ENCODE measurements at places on chromosomes 11 and 22.

DNA sequence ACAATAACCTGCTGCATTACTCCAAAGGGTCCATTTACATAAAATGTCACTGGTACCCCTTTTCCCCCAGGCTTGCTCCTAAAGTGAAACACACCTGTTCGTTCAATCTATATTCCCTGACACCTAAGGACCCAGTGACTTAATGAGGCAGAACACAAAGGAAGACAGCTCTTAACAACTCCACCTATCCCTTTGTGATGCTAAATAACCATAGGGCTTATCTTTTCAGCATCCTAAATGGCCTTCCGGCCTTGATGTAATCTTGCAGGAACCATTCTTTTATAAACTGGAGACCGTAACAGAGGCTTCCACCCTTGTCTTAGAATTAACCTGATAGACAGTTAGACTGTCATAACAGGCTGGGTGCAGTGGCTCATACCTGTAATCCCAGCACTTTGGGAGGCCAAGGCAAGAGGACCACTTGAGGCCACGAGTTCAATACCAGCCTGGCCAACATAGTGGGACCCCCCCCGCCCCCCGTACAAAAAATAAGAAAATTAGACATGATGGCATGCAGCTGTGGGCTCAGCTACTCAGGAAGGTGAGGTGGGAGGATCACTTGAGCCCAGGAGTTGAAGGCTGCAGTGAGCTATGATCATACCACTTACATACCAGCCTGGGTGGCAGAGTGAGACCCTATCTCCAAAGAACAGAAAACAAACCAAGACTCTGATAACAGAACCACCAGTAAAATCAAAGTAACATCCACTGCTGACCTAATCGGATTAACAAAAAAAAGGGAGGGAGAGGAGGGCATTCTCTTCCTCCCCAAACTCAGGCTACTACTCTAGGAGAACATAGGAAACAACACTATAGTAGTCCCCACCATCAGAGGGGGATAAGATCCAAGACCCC, 5.1 kb downstream of the CHEK2 start:
- no peak for DNase-seq

GRCh38 chr22:41367680-41368542, 13.8 kb upstream of the TEF start:
- DNase-seq = no peak

- peak; percentile 61 for DNase-seq
Measured at GRCh38 chr11:96207459-96208449, 135.2 kb downstream of the MAML2 start.

GRCh38 chr11:7515447-7515886, 1.7 kb downstream of the PPFIBP2 start:
- DNase-seq = no peak

DNA sequence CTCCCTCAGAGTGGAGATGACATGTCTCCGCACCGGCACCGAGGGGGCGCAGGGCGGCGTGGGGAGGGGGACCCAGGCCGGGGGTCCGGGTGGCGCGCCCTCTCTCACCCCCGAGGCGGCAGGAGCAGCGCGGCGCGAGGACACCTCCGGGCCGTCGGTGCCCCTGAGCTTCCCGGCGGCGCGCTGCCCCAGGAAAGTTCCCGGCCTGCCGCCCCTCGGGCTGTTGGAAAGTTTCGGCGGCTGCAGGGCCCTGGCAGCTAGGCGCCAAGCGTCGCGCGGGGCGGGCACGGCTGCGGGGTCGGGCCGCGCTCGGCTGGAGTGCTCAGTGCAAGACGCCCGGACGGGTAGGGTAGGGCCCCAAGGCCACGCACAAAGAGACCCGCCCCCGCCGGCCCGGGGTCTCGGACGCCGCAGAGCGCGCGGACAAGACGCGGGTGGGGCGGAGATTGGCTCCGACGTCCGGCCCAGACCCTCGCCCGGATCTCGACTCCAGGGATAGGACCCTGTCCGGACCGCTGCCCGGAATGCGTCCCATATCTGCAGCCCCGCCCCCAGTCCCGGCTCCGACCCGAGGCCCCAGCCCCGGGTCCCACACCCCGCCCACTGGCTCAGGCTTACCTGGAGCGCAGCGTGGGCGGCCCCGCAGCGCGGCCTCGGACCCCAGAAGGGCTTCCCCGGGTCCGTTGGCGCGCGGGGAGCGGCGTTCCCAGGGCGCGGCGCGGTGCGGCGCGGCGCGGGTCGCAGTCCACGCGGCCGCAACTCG, 471 bp downstream of the ARVCF start:
- DNase-seq = no peak

- no peak for DNase-seq
Measured at GRCh38 chr11:4863876-4864275, 14.9 kb upstream of the OR51S1 start.

DNA sequence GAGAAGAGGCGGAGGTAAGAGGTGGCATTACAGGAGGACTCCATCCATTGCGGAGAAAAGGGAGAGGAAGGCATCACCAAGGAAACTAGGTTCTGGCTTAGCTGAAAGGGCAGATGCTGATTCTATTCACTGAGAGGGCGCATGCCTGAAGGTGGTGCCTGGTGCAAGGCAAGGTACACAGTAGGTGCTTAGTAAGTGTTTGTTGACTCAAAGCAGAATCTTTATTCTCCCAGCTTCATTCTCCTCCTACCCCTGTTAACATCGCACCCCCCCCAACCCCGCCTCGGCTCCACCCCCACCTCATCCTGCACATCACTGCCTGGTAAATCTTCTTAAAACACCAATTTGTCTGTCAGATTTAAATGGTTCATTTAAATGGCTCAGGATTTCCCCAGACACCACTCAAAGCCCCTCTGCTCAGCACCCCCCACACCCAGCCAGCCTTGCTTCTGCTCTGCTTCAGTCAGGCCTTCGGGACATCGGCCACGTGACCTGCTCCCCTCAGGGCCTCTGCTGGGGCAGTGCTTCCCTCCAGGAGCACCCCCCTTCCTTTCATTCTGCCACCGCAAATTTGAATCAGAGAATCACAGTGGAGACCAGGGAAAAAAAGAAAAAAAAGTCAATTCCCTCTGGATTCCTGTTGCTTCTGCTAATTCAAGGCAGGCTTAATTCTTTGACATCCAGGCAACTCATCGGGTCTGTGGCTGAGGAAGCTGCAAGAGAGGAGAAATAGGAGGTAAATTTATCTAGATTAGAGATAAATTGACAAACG, 17.8 kb upstream of the RCN1 start:
- no peak for DNase-seq

GRCh38 chr11:20754933-20755332, 85.5 kb downstream of the NELL1 start:
- no peak for DNase-seq

- DNase-seq = no peak
Measured at GRCh38 chr22:40310768-40311120, 35.6 kb upstream of the ADSL start.

DNA sequence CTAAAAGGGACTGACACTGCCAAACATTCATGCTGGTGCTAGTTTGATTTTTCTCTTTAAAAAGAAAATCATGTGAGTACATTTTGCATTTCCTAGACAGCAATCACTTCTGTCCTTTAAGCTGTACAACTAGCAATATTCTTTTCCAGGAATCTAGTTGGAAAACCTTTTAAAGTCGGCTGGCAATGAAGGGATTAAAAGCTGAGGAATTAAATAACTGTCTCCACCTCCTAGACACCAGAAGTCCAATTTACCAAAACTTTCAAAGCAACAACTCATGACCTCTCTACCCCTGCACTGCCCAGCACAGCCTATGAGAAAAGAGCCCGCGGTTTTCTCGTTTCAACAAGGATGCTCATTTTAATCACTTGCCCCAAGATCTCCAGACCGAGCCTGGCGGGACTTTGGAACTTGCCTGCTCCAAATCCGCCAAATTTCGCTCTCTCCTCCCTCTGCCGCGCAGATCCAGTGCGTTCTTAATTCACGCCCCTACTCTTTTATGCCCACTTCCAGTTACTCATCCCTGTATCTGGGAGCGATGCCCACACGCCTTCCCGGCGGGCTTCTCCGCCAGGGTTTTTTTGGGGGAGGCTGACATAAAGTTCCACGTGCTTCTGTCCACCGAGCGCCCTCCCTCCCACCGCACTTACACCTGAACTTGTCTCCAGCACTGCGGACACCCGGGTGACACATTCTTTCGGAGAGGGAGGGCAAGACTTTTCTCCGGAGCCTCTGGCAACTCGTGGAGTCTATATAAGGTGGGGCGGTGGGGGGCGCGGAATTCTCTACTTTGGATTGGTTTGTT, 2.5 kb downstream of the MPPED2 start:
- DNase-seq = no peak

DNA sequence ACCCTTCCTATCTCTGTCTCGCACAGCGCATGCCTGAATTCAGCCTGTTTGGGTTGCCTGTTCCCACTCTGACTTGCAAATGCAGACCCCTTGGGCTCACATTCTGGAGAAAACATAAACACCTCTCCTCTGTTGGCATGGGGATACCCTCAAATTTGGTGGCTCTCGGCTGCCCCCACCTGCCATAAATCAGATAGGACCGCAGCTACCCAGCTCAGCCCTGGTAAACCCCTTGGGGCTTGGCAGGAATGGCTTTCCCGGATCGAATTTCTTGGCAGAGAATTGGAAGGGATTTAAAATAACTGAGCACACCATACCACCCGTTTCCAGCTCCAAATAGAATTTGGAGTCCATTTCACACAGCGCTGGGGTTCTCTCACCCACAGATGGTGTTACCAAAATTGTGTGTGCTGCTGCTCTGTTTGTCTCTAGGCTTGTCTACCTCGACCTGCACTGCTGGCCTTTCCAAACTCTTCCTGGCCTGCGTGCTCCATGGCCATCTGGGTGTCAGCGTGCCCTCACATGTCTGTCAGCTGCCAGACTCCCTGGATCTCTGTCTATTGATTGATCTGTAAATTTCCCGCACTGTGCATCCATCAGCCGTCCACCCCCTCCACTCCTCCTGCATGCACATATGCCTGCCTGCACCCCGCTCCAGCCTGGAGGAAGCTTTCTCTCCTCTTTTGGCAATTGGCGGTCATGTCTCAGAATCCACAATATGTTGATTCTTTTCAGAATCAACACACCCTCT, 134.0 kb downstream of the NTM start:
- DNase-seq = no peak

GRCh38 chr11:108752297-108752751, 87.5 kb downstream of the DDX10 start:
- DNase-seq = peak; percentile 33

- no peak for DNase-seq
Measured at GRCh38 chr22:32073823-32074380, 30.8 kb downstream of the SLC5A1 start.

GRCh38 chr11:59144096-59144495, 1.4 kb downstream of the FAM111A start:
- peak; percentile 8 for DNase-seq

- DNase-seq = no peak
Measured at GRCh38 chr22:31238057-31238456, 26.0 kb downstream of the LIMK2 start.

- no peak for DNase-seq
Measured at GRCh38 chr22:24147666-24148065, 33.6 kb upstream of the SUSD2 start.

GRCh38 chr22:46560696-46561295, 23.4 kb upstream of the CELSR1 start:
- no peak for DNase-seq

Measured in activated CD4-positive, alpha-beta T cell treated with anti-CD3 and anti-CD28 coated beads, Interleukin-2, amount 50 U/mL, for 16 hours (primary cell).